ENCODE measurements at places on chromosomes 4 and X. TPM values are rescaled to one million over a fixed set of nuclear protein-coding genes. Genes with fewer than 3 reads are reported as not detected.
A peak's percentile ranks its signal among the peaks of the same experiment; 100 is the strongest.

- DNase-seq = no peak
Measured at GRCh38 chr4:37441231-37442061, 196.9 kb downstream of the NWD2 start.

- DNase-seq = no peak
Measured at GRCh38 chr4:13298655-13299054, 185.5 kb downstream of the RAB28 start.

GRCh38 chr4:168884251-168885124, 125.6 kb downstream of the CBR4 start:
- no peak for DNase-seq

PRPS1 gene
- 121 TPM for polyA plus RNA-seq

FGA gene
- polyA plus RNA-seq = 10.2 TPM

HSD17B13 gene
- not detected for polyA plus RNA-seq

DNA sequence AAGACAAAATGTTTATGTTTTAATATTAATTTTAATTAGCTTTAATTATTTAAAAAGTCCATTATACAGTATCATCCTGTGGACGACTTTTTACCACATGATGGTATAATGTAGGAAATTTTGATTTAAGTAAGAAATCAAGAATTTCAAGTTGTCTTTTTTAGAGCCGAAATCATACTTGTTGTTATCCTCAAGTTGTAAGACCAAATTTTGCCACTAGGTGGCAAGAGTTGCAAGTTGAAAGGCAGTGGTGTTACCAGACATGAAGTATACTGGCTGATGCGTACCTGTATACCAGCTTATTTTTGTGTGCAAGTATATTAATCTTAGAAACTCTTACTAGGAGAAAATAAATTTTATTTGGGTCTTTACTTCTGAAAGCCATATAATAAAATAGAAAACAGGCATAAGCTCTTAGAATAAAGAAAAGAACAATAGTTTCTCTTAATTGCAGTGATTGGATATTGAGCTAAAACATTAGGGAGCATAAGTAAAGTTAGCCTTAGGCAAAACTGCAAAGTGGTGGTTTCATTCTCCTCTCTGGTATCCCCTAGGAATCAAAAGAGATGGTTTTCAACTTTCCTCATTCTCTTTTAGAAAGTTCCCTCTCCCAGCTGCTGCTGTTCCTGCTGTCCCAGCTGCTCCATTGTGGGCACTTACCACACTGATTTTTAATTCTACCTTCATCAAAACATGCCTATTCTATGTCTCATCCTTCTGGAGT, 118.0 kb upstream of the WDFY3 start:
- DNase-seq = peak; percentile 71

GRCh38 chr4:32199639-32200038, 1479.5 kb downstream of the PCDH7 start:
- DNase-seq = no peak

DNA sequence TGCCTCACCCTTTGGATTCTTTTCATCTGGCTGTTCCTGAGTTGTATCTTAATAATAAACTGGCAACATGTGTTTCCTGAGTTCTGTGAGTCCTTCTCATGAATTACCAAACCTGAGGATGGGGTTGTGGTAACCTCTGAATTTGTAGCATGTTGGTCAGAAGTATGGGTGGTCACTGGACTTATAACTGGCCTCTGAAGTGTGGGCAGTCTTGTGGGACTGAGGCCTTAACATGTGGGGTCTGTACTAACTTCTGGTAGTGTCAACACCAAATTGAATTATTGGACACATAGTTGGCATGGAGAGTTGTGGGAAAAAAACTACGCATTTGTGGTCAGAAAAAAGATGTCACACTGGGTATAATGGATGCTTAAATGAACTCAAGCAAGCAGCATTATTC, 45.0 kb upstream of the TNIP3 start:
- DNase-seq = no peak

TLR7 gene
- polyA plus RNA-seq = not detected

GLRB gene
- polyA plus RNA-seq = 1.8 TPM

GRCh38 chrX:154718616-154719015, 32.3 kb downstream of the GAB3 start:
- no peak for DNase-seq

GRCh38 chrX:154696676-154697045, 43.3 kb upstream of the CTAG2 start:
- no peak for DNase-seq

DNA sequence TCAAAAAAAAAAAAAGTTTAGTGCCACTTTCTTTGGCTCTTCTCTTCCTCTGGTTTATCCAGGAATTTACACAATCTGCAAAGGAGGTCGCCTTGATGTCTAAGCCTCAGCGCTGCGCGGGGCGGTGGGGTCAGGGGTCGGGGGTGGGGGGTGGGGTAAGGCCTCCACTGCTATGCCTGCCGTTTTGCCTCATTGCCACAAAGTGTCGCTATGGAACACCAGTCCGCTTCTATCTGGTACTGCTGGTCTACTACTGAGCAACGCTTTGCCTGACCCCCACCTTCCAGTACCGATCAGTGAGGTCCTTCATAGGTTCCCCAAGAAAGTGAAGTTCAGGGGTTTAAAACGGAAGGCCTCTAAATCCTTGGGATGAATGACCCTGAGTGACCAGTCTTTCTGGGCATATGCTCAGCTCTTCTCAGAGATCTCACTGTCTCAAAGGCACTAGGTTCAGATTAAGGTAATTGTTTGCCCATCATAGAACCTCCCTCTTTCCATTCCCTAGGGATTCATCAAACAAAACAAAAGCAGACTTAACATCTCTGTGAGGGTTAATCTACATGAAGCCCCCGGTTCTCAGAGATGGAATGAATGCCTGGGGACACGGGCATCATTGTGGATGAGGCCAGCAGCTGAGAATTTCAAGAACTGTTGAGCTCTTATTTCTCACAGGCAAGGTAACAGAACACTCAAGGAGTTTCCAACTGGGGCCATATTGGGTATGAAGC, 16.9 kb upstream of the TSR2 start:
- DNase-seq = no peak

PLAC1 gene
- 1.4 TPM for polyA plus RNA-seq
